ENCODE measurements at places on chromosomes 7 and 10.
A peak's percentile ranks its signal among the peaks of the same experiment; 100 is the strongest.

DNA sequence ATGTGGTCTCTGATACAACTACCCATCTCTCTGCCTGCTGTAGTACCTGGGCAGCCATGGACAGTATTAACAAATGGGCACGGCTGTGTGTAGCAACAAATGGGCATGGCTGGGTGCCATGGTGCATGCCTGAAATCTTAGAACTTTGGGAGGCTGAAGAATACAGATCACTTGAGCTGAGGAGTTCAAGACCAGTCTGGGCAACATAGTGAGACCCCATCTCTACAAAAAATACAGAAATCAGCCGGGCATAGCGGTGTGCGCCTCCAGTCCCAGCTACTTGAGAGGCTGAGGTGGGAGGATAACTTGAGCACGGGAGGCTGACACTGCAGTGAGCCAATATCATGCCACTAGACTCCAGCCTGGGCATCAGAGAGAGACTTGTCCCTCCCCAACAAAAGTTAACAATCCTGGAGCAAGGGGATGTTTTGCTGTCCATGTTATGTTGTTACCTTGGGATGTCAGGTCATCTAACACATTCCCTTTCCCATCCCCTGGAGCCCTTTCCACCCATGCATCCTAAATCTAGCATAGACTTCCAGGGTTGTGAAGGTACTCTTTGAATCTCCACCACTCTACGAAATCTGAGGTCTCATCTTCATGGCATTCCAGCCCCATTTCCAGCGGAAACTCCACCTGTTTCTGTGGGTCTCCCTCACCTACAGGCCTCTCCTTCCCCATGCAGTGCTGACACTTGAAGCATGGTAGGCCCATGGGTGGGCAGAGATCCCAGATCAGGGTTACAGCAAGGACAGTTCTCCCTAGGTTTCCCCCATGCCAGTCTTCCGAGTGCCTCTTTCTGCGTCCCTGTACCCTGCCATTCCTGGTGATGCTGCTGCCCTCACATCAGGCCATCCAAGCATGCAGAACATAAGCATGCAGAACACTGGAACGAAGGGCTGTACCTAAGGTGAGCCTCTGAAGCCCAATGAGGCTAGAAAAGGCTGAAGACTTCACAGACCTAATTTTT lies 13.1 kb downstream of the FXYD4 start:
- no peak for DNase-seq

- DNase-seq = no peak
Measured at GRCh38 chr10:103492655-103493261, 747 bp upstream of the NEURL1 start.

DNA sequence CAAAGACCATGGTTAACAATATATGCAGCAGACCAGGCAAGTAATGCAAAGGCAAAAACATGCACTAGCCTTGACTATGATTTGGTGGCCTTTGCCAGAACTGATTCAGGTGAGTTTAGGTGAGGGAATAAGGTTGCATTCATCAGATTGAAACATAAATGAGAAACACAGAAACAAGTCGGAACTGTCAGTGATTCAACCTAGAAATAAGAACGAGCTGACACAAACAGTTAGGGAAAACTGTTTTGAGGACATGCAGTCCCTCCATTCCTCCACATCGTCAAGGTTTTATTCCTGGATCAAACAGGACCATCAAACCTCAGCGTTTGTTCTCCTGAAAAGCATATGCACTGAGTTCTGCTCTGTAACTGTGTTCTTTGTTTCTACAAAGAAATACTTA lies 1.8 kb downstream of the ZNF248 start:
- DNase-seq = no peak

GRCh38 chr10:42951486-42952251 lies 125.2 kb upstream of the RET start:
- DNase-seq = peak; percentile 79

- DNase-seq = no peak
Measured at GRCh38 chr7:82435769-82436168, 7.8 kb downstream of the CACNA2D1 start.

- DNase-seq = peak; percentile 74
Measured at GRCh38 chr10:44352316-44353127, 32.4 kb downstream of the CXCL12 start.

DNA sequence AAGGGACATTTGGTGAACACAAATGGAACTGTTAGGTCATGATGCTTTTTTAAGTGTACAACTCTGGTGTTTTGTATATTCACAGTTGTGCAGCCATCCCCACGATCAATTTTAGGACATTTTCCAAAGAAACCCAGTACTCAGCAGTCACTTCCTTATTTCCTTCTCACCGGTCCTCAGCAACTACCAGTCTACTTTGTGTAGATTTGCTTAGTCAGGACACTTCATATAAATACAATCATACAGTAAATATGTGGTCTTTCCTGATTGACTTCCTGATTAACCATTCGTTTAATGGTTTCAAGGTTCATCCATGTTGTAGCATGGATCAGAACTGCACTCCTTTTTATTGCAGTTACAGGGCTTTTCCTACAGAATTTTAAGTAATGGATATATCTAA lies 14.4 kb downstream of the SGPL1 start:
- no peak for DNase-seq

GRCh38 chr10:21413680-21414079 lies 111.8 kb downstream of the SKIDA1 start:
- no peak for DNase-seq

DNA sequence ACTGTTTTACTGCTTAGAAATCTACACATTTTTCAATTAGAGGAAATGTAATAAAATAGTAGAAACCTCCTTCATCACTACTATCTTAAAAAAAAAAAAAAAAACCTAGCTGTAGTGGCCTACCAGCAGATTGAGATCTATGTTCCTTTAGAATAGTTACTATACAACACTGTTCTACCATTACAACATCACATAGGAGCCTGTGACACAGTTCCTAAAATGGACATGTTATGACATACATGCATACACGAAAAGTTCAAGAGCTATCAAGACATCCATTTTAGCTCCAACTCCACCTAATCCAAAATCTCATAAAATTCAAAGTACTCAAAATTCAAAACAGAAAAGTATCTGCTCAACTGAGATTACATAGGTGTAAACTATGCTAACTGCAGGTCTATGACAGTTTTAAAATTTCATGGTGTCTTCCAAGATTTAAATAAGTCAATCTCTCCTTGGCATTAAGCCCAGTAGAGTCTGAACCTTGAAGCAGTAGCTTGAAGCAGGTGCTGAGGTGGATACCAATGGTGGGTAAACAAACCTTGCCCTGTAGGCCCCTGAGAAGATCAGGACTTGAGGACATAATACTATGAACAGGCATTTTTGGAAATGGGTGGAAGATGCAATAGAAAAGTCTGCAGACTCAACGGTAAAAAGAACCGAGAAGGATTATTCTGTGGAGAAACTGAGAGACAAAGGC lies 17.0 kb downstream of the CACUL1 start:
- no peak for DNase-seq

DNA sequence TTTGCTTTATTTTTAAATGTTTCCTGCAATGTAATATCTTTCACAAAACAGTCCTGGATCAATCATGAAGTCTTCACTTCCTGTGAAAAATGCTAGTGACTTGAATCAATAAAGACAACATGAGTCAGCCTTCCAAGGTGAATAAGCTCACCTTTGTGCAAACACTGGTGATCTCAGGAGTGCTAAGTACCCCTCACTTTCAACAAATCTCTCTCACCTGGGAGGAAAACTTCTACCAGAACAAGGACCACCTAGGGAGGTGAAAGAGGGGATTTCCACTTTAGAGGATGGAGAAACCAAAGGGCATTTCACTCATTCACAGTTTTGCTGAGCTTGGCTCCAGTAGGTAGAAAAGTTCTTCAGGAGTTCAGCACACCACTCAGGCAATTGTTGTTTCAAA lies 64.8 kb downstream of the CALD1 start:
- DNase-seq = no peak

DNA sequence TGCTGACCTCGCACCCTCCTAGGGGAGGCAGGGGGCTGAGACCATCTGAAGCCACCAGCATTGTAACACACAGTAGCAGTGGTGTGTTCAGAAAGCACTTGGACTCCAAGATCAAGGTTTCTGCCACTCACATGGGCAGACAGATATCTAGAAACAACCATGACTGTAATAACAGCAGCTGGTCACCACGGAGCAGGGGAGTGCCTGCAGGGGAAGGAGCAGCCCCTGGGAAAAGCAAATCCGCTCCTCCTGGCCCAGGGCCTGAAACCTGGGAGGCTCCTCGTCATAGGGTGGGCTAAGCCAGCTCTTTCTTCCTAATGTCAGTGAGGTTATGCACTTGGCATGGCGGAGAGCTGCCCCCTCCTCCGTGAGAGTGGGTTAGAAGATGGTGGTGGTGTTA lies 118.4 kb upstream of the INSYN2A start:
- DNase-seq = no peak

DNA sequence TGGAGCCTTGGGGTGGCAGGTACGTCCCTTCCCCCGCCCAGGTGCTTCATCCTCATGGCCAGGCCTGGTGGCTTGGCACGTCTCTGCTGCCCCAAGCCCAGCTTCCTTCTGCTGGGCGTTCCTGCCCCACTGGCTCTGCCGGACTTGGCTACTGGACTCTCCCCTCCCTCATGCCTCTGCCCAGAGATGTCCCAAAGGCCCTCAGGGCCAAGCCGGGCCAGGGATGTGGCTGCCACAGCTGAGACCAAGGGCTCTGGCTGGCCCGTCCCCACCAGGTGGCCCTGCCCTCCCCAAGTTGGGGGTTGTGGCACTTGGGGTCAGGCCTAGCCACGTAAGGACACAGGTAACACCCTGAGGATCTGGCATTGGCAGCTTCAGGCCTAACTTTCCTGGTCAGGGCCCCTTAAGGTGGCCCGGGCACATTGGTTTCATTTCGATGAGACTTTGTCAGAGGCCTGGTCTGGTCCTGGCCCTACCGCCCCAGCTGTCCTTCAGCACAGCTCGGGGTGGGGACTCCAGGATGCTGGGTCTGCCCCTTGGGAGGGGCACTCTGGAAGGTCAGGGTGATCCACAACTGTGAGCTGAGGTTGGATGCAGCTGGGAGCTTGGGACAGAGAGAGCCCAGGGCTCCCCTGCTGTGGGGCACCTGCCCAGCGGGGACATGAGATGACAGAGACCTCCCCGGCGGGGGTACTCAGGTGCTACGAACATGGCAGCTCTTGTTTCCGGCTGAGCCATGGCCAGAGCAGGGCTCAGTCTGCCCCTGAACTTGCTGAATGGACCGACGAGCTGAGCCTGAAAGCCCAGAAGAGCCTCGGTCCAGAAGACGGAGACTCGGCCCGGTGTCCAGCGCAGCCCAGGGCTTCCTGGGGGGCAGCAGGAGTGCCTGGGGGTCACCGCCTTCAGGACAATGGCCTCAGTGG lies 2.9 kb downstream of the BHLHA15 start:
- peak; percentile 57 for DNase-seq

- DNase-seq = no peak
Measured at GRCh38 chr7:44218418-44219201, 17.8 kb downstream of the YKT6 start.

DNA sequence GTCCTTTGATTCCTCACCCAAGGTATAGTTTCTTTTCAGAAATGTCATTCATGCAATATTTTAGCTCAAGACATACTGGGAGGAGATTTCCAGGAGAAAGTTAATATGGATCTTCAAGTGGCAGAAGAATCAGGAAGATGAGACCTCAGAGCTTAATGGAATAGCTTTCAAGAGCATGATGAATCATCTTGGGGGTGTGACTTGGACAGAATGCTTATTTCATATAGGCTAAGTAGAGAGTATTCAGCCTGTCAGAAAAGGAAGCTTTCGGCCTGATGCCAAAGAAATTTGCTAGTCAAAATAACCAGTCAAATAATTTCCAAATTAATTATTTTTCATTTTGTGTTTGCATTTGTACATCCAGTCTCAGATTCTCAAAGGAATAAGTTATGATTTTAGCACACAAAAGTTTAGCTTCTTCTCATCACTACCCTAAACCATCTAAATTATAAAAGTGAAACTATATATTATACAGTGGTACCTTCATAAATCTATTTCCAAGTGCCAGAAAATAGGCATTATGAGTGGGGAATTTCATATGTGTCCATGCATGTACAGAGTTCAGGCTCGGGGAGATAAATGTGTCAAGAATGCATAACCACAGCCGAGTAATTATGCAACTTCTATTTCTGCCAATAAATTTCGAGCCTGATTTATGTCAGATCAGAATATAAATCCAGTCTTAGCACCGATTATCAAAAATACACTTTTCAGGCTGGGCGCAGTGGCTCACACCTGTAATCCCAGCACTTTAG lies 27.3 kb upstream of the CALD1 start:
- DNase-seq = no peak

DNA sequence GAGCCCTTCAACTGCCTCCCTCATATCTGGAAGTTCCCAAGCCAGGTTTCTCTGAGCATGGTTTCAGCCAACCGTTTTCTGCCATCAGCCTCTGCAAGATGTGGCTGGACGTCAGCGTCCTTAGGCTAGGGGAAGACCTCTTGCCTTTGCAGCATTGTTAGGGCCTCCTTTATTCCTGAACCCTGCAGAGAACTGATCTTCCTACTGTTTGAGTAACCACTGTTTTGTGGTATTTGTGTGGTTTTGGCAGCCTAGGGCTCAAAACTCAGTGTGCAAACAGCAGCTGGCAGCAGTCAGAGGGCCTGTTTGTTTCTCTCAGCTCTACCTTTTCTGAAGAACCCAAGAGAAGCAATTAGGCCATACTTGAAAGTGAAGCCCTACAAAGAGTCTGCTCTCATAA lies 83.4 kb upstream of the SEMA3E start:
- no peak for DNase-seq

DNA sequence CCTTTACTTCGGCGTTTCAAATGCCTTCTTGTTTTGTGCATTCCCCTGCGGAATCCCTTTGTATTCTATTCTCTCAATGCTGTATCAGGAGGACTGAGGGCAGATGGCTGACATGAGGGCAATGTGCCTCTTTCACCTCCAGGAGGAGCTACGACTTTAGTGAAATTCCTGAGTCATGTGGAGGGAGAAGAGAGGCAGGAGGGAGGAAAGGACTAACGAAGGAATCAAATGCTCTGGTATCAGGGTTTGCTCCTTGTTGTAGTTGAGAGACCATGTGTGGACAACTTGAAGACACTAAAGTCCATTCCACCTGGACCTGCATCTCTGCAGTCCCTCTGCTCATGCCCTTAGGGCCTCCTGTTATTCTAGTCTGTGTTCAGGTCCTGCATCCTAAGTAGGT lies 40.2 kb upstream of the PRSS58 start:
- no peak for DNase-seq

DNA sequence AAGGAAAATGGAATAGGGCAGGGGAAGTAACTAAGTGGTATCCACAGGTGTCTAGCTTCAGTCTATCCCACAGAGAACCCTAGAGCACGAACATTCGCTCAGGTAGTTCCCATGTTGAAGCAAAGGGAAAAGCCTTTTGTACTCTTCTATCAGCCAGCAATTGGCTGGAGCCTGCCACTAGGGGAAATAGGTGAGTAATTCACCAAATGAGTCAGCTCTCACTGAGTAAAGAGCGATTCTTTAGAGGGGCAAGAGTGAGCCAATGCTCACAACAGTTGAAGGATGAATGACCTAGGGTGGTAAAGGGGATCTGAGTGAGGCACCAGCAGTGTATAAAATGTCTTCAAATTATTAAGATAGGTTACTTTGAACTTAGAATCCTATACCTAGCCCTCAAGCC lies 94.1 kb upstream of the ZNF800 start:
- no peak for DNase-seq

DNA sequence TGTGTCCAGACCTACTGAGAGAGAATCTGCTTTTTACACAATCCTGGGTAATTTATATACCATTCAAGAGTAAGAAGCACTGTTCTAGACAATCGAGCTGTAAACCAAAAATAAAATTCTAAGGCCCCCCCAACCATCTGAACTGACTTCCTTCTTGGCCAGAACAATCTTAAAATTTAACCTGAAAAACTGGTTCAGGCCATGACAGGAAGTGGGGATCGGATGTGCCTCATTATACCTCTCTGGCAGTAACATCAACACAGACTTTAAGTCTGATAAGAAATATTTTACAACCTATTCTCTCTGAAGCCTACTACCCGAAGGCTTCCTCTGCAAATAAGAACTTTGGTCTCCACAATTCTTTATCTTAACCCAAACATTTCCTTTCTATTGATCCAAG lies 75.2 kb upstream of the KIF5B start:
- no peak for DNase-seq

Data from suprapubic skin (tissue), 4 donors.